ENCODE measurements at places on chromosomes 12 and 14. TPM values are rescaled to one million over a fixed set of nuclear protein-coding genes. Genes with fewer than 3 reads are reported as not detected.

The KRT6A gene
- total RNA-seq, result not detected

The SERPINA4 gene
- total RNA-seq, result not detected

The ART4 gene
- total RNA-seq, result not detected

The LTA4H gene
- 112 TPM for total RNA-seq

The ASCL1 gene
- total RNA-seq, result not detected

The MIP gene
- not detected for total RNA-seq

The PMEL gene
- 0.65 TPM for total RNA-seq

The PLCZ1 gene
- not detected for total RNA-seq

The GLT8D2 gene
- not detected for total RNA-seq

The CLEC2D gene
- 240 TPM for total RNA-seq

The POLE gene
- 121 TPM for total RNA-seq

The PXMP2 gene
- 14.3 TPM for total RNA-seq

The ZNF219 gene
- total RNA-seq, result 7.2 TPM

DNA sequence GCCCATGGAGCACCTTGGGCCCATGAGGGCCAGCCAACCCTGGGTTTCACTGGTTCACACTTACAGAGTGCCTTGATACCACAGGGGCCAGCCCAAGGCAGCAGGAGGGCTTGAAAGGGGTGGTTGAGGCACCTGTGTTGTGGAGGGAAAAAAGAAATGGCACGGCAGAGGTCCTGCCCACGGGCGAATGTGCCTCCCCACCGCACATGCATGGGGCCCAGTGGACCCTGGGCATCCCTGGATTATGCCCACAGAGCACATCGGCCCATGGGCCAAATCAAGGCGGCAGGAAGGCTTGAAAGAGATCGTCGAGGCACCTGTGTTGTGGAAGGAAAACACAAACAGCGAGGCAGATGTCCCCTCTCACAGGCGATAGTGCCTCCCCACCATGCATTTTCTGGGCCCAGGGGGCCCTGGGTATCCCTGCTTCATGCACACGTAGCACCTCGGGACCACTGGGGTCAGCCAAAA lies 378.1 kb downstream of the ALG10 start:
- no peak for DNase-seq

DNA sequence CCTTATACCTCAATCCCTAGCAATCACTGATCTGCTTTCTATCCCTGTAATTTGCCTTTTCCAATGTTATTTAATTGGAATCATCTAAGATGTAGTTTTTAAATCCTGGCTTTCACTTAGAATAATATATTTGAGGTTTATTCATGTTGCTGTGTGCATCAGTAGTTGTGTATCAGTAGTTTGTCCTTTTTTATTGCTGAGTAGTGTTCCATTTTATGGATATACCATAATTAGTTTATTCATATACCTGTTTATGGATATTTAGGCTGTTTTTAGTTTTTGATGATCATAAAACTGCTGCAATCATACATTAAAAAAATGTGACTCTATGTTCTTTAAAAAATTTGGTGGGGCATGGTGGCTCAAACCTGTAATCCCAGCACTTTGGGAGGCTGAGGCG lies 43.7 kb downstream of the FUT8 start:
- DNase-seq, result no peak

GRCh38 chr12:98113548-98113947 lies 401.8 kb upstream of the TMPO start:
- DNase-seq, result no peak

DNA sequence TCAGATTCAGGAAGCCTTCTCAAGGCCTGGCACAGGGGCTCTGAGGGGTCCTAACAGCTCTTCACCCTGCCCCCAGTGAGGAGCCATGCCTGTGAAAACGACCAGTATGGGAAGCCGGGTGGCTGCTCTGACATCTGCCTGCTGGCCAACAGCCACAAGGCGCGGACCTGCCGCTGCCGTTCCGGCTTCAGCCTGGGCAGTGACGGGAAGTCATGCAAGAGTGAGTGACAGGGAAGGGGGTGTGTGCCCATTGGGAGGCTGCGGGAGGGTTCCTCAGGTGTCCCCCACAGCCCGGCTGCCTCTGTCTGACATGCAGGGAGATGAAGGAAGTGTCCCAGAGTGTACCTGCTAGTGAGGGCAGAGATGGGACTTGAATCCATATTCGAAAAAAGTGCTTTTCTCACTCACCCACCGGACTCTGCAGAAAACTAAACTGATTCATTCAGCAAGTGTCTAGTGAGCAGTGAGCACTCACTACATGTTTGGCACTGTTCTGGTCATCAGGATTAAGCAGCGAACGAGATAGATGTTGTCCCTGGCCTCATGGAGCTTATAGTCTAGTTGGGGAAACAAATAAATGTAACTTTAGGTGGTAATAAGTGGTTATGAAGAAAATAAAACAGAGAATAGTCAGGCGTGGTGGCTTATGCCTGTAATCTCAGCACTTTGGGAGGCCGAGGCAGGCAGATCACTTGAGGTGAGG lies 9.4 kb upstream of the LRP1-AS start:
- no peak for DNase-seq

GRCh38 chr12:109716092-109716479 lies 2.5 kb downstream of the FAM222A start:
- no peak for DNase-seq

DNA sequence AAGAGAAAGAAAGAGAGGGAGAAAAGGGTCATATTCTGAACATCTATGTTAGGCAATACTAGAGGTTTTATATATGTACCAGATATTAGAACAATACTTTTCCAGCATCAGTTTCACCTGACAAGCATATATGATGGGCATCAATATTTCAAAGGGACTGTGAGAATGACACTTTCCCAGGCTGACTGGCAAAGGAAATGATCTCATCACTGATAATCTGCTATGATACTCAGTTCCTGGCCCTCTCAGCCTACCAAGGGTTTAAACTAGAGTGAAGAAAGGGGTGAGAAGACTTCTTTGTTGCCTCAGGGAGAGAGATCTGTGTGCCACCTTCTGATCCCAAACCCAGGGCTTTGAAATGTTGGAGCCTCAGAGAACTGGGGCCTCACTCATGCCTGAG lies 183.5 kb downstream of the TTC8 start:
- DNase-seq, result no peak

- peak; percentile 29 for DNase-seq
Observed at GRCh38 chr14:69010648-69011047, 31.5 kb upstream of the ACTN1 start.

GRCh38 chr14:52380294-52380693 lies 66.2 kb downstream of the PTGER2 start:
- DNase-seq, result no peak

DNA sequence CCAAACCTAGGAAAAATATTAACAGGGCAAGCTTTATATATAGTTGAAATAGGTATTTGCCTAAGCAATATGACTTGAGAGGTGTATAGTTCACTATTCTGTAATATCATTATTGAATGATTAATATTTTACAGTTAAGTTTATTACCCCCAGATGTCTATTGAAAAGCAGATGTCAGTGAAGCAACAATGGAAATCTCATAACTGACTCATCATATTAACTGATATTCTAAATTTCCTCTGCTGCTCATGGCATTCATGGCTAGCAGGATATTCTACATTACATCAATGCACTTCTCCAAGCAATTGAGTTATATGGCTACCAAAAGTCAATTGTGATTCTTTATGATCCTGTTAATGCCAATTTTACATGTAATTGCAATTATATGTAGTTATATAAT lies 9.7 kb upstream of the MAGOHB start:
- no peak for DNase-seq

GRCh38 chr14:50362764-50363713 lies 33.6 kb downstream of the CDKL1 start:
- DNase-seq, result peak; percentile 64

DNA sequence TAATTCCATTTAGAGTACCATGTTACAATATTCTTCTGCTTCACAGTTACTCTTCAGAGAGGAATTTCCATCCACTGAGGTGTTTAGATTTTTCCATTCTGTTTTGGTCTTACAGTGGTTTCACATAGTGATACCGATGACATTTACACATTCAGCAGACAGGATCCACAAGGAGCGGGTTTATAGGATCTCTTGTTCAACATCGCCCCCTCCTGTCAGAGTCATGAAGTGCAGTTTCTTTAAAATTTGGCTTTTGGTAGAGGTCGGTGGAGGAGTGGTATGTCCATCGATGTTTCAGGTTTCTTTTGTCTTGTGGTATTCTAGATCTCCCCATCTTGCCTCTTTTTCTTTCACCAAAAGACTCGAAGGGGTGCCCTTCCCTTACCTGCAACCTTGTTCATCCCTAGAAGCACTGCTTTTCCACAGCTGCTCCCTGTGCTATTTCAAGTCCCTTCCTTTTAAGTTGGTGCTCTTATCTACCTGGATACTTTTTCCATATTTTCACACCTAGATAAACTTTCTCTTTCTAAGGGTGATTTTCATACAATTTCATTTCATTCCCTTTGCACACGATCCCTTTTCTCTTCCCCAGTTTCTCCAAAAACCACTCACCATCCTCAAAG lies 181.3 kb downstream of the ITPR2 start:
- peak; percentile 60 for DNase-seq

DNA sequence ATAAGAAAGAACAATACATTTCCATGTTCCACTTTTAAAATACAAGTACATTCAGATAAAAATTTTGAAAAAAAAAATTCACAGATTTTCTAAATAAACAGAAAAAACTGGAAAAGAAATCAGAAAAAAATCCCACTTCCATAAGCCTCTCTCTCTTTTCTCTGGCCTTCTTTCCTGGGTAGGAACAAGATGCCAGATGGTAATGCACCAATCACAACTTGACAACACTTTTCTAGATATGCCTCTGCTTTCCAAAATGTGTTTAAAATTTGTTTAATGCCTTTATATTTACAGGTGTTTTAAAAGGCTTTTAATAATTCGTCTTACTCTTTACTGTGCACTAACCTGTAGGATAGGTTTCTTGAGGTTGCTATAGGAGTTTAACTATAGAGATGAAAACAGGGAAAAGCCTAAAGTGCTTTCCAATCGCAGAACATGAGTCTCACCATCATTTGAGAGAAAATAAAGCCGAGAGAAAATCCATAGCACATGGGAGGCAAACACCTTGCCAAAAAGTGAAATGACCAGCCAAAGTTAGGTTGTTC lies 74.2 kb downstream of the TMTC1 start:
- DNase-seq, result no peak

GRCh38 chr12:122265476-122265875 lies 818 bp downstream of the VPS33A start:
- no peak for DNase-seq

- DNase-seq, result no peak
Observed at GRCh38 chr14:54815016-54815415, 87.6 kb downstream of the GCH1 start.

GRCh38 chr12:4900327-4900726 lies 9.4 kb upstream of the KCNA1 start:
- DNase-seq, result no peak

DNA sequence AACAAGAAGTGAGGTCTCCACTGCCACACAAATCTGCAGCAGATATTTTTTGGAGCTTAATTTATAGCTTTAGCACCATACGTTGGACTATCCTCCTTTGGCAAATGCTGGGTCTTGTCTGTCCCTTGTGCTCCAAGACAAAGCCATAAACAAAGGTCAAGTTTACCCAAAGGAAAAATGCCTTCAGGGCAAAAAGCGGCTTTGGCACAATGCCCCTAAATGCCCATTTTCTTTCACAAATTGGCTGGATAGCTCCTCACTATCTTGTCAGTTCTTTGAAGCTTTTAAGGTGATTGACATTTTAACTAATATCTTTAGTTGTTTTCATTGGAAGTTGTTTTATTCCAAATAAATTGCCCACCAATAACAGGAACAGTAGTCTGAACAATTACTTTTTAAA lies 59.6 kb downstream of the EML5 start:
- DNase-seq, result no peak

GRCh38 chr14:89908712-89909450 lies 45.6 kb downstream of the EFCAB11 start:
- no peak for DNase-seq

GRCh38 chr14:51208982-51209381 lies 31.1 kb upstream of the TMX1 start:
- no peak for DNase-seq

- no peak for DNase-seq
Observed at GRCh38 chr12:89621521-89621920, 87.1 kb downstream of the ATP2B1 start.

DNA sequence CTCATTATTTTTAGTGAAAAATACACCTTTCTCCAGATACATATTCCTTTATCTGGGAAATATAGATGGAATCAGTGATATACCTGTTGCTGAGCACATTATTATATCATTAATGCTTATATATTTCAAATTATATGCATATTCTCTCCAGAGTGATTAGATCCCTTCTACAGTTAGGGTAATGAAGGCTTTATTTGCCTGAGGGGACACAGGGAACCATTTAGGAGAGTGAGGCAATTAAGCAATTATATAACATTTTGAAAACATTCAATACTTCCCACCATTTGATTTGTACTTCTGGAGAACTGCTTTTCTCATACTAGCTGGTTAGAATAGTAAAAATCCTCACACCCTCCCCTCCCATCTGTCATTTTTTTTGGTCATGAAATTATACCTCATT lies 212.8 kb upstream of the NOVA1 start:
- DNase-seq, result no peak

GRCh38 chr14:101125719-101126651 lies 222.5 kb upstream of the RTL1 start:
- DNase-seq, result no peak

DNA sequence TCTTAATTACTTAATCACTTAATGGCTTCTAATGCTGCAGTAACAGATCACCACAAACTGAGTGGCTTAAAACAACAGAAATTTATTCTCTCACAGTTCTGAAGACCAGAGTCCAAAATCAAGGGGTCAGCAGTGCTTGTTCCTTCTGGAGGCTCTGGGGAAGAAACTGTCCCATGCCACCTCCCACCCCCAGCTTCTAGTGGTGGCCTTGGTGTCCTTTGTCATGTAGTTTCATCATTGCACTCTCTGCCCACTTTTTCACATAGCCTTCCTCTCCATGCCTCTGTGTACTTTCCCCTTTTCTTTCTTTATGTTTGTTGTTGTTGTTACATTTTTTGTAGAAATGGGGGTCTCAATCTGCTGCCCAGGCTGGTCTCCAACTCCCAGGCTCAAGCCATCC lies 16.1 kb upstream of the UBC start:
- no peak for DNase-seq

GRCh38 chr12:95412482-95413311 lies 61.3 kb upstream of the METAP2 start:
- no peak for DNase-seq

DNA sequence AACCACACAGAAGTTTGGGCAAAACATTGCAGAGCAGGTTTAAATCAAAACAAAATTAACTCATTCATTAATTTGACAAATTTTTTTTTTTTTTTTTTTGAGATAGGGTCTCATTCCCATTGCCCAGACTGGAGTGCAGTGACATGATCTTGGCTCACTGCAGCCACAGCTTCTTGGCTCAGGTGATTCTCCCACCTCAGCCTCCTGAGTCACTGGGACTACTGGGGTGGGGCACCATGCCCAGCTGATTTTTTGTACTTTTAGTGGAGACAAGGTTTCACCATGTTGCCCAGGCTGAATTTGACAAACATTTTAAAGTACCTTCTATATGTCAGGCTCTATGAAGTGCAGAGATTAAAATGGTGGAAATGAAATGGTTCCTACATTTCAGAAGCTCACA lies 257.1 kb upstream of the NPAS3 start:
- DNase-seq, result no peak
